ENCODE measurements at places on chromosomes 11 and 22.

DNA sequence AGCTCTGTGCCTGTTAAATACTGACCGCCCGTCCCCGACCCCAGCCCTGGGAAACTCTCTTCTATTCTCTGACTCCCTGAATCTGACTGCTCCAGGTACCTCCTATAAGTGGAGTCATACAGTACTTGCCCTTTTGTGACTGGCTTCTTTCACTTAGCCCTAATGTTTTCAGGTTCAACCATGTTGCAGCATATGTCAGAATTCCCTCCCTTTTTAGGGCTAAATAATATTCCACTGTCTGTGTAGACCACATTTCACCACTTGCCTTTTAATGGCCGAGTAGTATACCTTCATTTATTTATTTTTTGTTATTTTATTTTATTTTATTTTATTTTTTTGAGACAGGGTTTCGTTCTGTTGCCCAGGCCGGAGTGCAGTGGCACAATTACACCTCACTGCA, 100.6 kb downstream of the RPS6KA4 start:
- DNase-seq = no peak

- no peak for DNase-seq
These were observed 123.3 kb upstream of the LUZP2 start for GRCh38 chr11:24373516-24373915.

GRCh38 chr11:70158201-70158600, 44.9 kb upstream of the FADD start:
- no peak for DNase-seq

- no peak for DNase-seq
These were observed 494.5 kb upstream of the LARGE1 start for GRCh38 chr22:34414467-34415440.

DNA sequence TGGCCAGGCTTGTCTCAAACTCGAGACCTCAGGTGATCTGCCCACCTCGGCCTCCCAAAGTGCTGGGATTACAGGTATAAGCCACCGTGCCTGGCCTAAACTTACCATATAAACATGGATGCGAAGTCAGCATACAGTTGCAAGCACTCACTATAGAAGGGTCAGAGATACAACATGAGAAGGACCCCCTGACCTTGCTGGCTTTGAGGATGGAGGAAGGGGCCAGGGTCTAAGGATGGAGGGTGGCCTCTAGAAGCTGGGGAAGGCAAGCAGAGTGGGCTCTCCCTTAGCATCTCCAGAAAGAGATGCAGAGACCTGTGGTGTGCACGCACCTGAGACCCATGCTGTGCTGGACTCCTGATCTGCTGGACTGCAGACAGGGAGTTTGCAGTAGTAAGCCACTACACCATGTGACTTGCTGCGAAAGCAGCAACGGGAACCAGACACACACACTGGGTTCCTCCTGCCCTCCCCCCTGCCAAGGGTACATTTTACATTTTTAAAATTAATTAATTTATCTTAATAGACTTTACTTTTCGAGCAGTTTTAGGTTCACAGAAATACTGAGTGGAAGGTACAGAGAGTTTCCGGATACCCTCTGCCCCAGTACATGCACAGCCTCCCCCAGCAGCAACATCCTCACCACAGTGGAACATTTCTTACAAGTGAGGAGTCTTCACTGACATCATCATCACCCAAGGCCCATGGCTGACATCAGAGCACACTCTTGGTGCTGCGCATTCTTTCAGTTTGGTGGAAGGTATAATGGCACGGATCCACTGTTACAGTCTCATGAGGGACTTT, 170.1 kb upstream of the B3GAT1 start:
- no peak for DNase-seq

DNA sequence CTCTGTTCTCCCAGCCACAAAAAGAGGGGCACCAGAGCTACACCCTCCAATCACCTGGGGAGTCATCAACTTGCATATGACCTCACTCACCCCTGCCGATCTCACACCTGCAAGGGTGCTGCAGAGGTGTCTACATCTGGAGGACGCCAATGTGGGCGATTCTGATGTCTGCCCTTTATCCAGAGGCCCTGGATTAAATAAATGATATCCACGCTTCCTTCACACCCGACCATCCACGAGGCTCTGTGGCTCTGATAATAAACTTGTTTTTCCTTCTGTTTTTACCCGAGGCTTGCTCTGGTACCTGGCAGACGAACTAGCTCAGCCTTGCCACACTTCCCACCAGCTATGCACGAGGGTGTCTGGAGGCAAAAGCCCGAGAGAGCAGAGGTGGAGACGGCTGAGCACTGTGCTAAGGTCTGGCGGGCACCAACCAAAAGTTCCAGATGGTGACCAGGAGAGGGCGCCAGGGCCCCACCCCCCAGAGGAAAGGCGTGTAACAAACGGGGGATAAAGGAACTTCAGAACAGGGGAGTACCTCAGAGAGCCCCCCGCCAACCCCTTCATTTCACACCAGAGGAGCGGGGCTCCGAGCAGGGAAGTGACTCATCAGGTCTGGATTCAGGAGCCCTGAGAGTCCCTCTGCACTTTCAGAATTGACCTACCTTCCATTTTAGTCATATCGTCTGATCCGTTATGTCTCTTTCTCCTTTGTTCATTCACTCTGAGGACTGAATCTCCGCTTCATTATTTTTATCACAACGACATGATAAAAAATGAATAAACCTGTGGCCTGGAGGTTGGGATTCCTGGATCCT, 13.5 kb downstream of the SCN3B start:
- DNase-seq = peak; percentile 64

DNA sequence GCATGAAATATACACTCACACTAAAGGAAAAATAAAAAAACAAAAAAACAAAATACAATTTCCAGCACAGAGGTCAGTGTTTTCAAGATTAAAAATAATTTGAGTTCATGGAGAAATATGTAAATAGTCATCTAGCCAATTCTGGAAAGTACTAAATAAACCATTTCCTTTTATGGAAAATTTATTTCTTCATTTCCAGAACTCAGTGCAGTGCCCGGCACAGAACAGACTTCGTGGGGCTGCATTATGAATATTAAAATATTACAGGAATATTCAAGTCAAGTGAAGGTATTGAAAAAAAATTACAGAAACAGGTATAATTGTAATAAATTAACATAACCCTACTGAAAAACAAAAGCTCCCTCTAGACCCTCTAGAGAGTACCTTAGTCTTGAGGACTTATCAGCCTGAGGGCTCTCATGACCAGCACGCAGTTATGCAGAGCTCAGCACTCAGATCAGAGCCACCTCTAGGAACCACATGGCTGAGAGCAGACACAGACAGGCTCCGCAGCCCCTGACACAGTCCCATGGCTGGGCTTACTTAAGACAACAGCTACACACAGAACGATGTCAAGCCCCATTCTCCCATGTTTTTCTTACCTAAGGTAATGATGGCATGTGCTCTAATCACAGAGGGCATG, 45.6 kb downstream of the NCAPD3 start:
- DNase-seq = no peak

DNA sequence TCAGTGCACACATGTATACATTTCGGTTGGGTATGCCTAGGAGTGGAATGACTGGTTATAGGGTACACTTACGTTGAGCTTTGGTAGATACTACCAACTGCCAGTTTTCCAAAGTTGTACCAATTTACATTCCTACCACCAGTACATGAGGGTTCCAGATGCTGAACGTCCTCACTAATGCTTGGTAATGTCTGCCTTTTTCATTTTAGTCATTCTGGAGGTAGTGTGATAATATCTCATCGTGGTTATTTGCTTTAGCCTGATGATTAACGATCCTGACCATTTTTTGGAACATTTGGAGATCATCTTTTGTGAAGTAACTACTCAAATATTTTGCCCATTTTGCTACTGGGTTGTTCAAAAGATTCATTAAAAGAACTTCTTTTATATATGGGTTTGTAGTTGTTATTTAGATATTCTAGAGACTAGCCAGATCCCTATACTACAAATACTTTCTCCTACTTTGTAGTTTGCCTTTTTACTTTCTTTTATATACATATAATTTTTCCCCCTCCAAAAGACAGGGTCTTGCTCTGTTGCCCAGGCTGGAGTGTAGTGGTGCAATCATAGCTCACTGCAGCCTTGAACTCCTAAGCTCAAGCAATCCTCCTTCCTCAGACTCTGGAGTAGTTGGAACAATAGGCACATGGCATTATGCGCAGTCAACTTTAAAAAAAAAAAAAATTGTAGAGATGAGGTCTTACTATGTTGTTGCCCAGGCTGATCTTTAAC, 62.1 kb downstream of the RBFOX2 start:
- DNase-seq = peak; percentile 57

- no peak for DNase-seq
These were observed 2.2 kb downstream of the GLB1L3 start for GRCh38 chr11:134278356-134278755.

DNA sequence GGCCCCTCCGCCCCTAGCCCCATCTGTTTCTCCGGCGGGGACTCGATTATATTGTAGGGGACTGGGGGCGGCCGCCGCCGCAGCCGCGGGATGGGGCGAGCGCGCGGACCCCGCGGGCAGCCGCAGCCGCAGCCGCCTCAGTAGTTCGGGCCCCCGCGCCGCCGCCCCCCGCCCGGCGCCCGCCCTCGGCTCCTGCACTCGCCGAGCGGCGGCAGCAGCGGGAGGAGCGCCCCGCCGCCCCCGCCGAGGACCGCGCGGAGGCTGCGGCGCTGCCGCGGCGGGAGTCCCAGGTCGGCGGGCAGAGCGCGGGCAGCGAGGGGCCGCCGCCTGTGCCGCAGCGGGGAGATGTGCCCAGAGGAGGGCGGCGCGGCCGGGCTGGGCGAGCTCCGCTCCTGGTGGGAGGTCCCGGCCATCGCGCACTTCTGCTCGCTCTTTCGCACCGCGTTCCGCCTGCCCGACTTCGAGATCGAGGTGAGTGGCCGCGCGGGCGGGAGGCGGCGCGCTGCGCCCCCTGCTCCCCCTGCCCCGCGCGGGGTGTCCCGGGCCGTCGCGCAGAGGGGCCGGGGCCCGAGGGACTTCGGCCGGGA, at the start of gene CECR2:
CECR2 (plus strand) TSS at position 22 of the 587 bp plus-strand sequence; CDS start at position 346, 324 bp downstream.
- DNase-seq = peak; percentile 8

DNA sequence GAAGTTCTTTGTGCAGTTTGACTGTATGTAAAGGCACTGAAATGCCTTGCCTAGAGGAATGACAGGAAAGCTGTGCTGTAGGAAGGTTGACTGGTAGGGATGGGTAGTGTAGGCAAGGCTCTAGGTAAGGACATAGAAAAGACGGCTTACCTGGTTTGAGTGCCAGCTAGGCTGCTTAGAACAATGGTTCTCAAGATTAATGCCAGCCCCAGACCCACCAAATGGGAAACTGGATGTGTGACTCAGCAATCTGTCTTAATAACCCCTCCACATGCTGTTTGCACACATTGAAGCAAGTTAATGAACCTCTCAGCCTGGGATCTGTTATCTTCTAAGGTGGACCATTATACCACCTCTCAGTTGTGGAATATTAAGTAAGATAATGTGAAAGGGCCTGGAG, 3.7 kb downstream of the RPS3 start:
- no peak for DNase-seq

GRCh38 chr11:33830903-33831648, 56.8 kb upstream of the FBXO3 start:
- peak; percentile 45 for DNase-seq

GRCh38 chr11:128417607-128418324, 169.6 kb downstream of the ETS1 start:
- peak; percentile 78 for DNase-seq

DNA sequence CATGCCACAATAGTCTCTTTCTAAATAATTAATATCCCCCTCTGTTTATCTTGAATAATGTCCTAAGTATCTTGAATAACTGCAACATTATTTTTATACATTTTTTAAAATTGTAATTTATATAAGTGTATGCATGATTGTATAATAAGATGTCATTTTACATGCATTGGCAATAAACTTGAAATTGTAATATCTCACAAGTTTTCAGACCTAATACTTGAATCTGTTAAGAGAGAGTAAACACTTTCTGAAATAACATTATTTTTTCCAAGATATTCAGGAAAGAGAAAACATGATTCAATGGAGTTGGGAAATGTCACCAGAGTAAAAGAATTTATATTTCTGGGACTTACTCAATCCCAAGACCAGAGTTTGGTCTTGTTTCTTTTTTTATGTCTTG, at the start of gene OR4D11:
OR4D11 (plus strand) TSS at position 301 of the 400 bp plus-strand sequence; CDS start at position 301, 0 bp downstream.
- no peak for DNase-seq

- DNase-seq = no peak
These were observed 33.2 kb downstream of the HORMAD2 start for GRCh38 chr22:30113494-30113893.

DNA sequence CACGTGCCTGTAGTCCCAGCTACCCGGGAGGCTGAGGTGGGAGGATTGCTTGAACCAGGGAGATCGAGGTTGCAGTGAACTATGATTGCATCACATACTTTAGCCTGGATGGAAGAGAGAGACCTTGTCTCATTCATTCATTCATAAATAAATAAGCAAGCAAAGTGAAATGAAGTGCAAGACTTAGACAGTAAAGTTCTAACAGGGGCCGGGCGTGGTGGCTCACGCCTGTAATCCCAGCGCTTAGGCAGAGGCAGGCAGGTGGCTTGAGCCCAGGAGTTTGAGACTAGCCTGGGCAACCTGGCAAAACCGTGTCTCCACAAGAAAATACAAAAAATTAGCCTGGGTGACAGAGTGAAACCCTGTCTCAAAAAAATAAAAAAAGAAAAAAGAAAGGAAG, 1.6 kb upstream of the ZNF280A start:
- no peak for DNase-seq

- DNase-seq = no peak
These were observed 26.0 kb upstream of the TCF20 start for GRCh38 chr22:42296381-42296853.

DNA sequence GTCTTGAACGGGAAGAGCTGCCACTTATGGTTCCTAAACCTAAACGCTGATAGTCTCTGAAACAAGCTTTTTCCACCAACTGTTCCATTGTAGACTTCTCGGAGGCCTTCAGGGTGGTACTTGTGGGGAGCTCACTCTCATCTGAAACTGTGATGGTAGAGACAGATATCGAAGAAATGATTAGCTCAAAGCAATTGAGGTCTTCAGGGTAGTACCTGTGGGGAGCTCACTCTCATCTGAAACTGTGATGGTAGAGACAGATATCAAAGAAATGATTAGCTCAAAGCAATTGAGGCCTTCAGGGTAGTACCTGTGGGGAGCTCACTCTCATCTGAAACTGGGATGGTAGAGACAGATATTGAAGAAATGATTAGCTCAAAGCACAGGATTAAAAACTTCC, 175.7 kb downstream of the SWAP70 start:
- no peak for DNase-seq

DNA sequence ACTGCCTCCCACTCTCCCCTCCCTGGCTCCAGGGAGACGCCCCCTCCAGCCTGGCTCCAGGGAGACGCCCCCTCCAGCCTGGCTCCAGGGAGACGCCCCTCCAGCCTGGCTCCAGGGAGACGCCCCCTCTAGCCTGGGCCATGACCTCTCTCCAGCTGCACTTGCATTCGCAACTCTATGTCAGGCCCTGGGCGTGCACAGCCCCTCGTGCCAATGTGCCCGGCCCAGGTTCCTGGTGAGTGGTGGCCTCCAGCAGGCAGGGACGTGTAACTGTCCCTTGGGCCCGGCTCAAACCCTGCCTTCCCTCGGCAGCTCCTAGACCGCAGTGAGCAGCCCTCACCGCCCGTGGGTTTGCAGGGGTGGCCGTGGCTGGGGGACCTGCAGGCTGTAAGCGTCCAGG, 6.9 kb downstream of the MUC6 start:
- no peak for DNase-seq

Data from foreskin fibroblast (primary cell).